Epithelial cell of proximal tubule (primary cell): ENCODE measurements at places on chromosomes 12 and 14. TPM values are rescaled to one million over a fixed set of nuclear protein-coding genes. Genes with fewer than 3 reads are reported as not detected.

- DNase-seq = no peak
Measured at GRCh38 chr12:273382-273781, 10.7 kb upstream of the SLC6A13 start.

DNA sequence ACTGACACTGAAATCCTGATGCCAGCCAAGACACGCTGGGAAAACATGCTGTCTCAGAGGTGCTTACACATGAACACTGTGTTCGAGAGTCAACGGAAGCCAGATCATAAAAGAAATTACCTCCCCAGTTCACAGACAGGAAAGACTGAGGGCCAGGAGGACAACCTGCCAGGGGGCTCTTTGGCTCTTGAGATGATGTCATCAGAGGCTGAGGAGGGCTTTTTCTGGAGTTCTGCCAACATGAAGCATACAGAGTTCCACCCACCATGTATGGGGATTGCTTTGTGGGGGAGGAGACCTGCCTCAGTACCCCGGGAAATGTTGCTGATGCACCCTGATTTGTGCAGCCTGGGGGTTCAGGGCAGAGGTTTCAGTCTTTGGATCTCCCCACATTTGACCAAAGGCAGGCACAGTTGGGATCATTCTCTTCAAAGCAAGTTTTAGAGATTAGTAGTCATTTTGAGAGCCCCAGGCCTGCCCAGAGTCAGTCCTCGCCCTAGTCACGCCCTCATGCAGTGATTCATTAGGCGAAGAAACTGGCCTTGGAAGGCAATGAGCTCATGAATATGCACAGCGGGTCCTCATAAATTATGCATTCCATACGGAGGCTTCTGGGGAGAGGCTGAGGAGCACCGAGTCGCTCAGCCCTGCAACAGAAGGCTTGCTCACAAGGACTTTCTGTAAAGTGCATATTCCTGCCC is 34.9 kb upstream of the EML1 start:
- DNase-seq = no peak

DNA sequence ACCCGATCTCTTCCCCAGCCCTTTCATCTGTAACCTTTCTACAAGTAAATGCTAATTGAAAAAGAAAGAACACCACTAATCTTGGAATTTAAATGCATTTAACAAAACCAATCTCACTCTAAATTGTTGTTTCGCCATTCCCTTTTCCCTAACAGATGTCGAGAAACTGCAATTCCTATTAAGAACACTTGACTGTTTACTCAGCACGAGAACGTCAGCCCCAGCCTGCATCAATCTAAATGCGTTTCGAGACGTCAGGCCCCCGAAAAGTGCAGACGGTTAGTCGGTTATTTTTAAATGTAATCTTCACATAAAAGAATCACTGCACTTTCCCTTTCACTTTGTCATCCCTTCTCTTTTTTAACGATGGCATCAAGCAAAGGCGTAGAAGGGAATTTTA is 837.6 kb downstream of the VRK1 start:
- no peak for DNase-seq

DNA sequence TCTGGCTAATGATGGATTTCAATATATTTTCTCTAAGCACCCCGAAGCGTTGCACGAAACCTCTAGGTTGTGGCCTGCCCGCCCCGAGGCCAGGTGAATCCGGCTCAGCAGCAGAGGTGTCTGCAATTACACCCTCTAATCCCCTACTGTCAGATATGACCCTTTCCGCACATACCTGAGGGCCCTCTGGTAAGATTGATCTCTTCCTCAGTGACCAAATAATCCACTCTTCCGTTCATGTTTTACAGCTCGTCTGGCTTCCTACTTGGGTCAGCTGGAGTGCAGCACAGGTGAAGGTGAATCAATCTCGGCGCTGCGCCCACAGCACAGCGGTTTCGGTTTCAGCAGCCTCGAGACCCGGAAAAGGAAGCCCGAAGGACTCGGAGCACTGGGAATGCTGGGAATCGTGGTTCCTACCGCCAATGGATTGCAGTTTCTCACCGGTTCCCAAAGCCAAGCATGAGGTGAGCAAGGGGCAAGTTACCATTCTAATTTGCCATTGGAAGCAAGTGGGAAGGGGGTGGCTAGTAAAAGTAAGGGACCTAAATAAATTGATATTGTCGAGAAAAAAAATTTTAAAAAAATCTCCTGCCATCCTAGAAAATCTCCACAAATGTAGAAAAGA is at the start of gene SYNJ2BP:
TSS of gene SYNJ2BP (minus strand) at position 366 of the 625 bp plus-strand sequence. CDS start at position 239, 127 bp downstream.
- peak; percentile 26 for DNase-seq

RNASE4 gene
- total RNA-seq = 5.3 and 7.6 TPM in 2 replicates

SLC16A7 gene
- 2.4 and 9.3 TPM in 2 replicates for total RNA-seq

ERBB3 gene
- total RNA-seq = 14.3 and 24.2 TPM in 2 replicates

INHBC gene
- total RNA-seq = not detected in 2 replicates
